Activated CD4-positive, alpha-beta T cell treated with anti-CD3 and anti-CD28 coated beads, Interleukin-2, Interleukin-6, amounts not matched to agents 100 ng/mL and 50 ng/mL, durations not matched to agents 16 hours and 8 hours (primary cell): ENCODE measurements at places on chromosomes 3 and 15.

- DNase-seq, result no peak
Measured at GRCh38 chr3:122961146-122961545, 66.4 kb downstream of the SEMA5B start.

DNA sequence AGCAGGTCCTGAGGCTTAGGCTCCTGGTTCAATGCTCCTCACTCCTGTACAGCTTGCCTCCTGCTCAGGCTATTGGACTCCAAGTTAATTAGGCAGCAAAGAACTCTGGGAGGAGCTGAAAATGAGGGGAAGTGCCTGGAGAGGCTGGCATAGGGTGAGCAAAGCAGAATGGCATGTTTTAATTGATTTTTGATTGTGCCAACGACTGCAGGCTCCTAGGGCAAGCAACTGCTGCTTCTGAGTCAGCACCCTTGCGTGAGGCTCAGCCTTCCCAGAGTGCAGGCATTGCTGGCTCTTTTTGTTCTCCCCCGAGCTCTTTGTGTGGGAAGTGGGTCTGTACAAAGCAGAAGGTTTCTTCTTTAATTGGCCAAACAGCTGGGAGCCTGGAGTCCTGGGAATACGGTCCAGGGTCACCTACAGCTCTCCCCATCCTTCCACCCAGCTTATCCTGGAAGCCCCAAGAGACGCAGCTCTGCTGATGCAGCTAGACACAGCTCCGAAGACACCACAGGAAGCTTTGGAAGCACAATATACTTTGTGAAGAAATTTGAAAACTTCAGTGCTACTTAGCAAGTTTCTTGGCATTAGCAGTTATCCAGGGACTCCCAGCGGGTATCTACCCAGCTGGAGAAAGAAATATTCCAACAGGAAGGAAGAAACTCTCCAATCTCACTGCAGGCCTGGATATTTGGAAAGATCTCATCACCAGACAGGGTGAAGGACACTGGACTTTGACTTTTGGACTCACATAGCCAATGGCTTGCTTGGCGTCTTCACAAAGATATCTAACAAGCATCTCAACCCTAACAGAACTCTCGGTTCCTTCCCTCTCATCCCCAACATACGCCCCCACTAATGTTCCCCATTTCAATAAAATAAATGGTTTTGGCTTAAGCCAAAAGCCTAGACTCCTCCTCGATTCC lies 76.8 kb downstream of the BDH1 start:
- DNase-seq, result no peak

- no peak for DNase-seq
Measured at GRCh38 chr3:119500901-119501300, 2.6 kb downstream of the TIMMDC1 start.

DNA sequence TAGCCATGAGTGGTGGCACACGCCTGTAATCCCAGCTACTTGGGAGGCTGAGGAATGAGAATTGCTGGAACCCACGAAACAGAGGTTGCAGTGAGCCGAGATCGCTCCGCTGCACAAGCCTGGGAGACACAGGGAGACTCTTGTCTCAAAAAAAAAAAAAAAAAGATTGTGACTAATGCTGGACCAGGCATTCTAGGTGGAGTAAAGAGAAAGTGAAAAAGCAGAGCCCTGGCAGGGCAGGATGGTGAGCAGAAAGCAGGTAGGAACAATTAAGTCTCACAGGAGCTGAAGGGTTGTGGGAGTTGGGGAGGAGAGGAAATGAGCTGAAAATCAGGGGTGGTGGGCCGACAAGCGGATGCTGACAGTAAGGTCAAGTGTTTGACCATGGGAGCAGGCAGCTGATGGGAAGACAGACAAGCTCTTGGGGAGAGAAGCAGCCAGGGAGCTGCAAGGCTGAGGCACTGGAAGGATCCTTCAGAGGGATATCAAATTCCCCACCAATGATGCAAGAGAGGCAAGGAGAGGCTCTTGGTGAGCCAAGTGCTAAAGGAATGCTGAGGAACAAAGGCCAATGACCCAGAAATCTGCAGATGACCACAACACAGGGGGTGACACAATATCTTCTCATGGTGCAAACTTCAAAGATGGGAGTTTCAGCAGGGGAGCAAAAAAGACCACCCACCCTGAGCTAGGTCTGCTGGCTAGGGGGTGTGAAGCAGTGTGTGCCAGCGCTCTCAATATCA lies 251.1 kb downstream of the ULK4 start:
- no peak for DNase-seq

DNA sequence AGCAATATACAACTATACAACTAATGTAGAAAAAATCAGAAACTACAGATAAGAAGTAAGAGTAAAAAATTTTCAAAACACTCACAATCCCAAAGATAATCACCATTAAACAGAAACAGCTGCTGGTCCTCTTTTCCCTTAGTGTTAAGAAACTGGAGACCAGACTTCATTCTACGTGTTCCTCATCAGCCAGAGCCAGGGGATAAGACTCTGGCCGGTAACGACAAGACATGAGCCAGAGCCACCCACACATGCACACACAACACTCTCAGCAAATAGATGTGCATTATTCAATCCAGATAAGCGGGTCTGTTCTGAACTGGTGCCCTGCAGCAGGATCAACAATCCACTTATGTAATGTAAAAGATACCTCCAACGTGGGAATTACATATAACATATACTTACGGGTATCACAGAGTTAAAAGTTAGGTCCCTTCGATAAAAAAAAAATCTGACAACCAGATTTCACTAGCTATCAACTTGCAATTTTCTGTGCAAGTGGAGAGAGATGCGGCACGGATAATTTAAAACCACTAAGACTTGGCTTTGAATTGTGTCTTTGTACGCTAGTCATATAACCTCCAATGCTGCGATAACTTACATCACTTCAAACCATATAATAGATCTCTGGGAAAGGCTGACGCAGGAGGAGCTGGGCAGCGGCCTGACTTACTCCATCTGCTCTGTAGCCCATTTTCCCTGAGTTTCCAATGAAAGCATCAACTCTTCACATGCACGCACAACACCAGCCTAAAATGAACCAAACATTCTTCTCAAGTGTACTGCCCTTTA lies 17.8 kb downstream of the PRICKLE2 start:
- DNase-seq, result no peak

DNA sequence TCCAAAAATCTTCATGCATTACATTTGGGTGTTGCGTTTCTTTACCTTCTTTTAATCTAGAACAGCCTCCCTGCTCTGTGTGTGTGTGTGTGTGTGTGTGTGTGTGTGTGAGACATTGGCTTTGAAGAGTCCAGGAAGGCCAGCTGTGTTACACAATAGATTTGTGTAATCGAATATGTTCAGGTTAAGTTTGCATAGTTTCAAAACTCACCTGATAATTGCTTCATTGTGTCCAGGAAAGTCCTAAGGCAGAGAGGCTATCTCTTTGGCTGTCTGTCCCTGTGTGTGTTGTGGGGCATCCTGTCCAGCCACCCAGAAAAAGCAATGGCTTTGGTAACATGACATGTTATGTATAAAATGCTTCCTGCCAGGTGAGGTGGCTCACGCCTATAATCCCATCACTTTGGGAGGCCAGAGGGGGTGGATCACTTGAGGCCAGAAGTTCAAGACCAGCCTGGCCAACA lies 37.5 kb downstream of the ZNF710 start:
- no peak for DNase-seq

DNA sequence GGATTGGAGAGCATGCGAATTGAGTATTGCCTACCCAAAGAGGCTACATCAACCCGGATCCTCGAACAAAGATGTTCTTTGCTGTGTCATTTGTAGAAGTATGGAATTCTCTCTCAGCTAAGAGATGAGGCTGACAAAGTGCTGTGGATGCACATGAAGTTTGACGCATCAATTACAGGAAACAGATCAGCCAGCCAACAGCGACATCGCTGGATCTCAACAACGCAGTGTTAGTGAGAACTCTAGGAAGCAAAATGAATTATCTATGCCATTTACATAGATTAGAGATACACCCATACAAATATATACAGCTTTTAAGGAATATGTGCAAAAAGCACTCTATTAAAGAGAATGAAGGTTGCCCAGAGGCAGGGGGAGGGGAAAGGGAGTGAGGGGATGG lies 160.6 kb upstream of the RGMA start:
- DNase-seq, result no peak

DNA sequence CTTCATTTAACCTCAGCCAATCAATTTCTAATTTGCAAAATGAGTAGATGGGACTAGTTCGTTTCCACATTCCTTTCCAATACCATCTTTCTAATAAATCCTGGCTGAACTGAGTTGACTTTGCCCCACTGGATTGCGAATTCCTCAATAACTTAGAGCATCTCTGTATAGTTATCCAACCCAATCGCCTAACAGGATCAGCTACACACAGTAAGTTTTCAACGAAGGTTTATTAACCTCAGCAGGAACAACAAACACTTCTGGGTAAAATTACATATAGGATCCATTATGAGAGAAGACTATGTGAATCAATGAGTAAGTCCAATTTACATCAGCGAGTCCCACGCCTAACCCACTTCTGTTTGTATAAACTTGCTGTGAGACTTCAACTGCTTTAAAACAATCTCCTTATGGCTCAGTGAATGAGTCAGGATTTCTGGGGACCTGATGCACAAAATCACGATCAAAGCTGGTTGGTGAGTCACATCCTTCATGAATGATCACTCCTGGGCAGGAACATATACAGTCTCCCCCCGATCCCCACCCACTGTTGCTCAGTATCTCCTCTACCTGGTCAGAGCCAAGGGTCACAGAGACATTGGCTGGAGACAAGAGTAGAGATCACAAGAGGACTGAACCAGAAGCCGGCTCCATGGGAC lies 142.8 kb downstream of the EDEM1 start:
- DNase-seq, result peak; percentile 10

GRCh38 chr3:138461246-138461645 lies 26.8 kb downstream of the ESYT3 start:
- no peak for DNase-seq

DNA sequence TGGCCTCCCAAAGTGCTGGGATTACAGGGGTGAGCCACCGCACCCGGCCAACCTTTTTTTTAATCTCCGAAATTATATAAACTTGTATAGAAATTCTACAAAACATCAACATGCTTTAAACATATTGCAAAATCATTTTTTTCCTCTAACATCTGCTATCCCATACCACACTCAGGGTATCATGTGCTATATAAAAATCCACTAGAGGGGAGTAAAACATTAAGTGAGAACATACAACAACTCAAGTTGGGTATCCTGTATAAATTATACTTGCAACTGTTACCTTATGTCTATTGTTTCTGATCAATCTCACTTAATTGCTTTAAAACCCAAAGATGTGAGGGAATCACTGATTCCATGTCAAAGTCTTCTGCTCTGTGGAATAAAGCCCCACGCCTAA lies 71.9 kb upstream of the FBN1 start:
- DNase-seq, result no peak

- DNase-seq, result no peak
Measured at GRCh38 chr3:139620438-139620837, 57.3 kb downstream of the NMNAT3 start.

DNA sequence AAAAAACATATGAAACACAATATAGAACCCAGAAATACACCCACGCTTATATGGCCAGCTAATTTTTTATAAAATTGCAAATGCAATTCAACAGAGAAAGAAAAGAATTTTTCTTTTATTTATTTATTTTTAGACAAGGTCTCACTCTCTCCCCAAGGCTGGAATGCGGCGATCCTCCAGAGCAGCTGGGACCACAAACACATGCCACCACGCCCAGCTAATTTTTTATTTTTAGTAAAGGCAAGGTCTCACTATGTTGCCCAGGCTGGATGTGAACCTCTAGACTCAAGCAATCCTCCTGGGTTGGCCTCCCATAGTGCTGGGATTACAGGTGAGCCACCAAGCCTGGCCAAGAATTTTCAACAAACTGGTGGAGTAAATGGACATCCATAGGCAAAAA lies 117.9 kb downstream of the SCAPER start:
- no peak for DNase-seq

- DNase-seq, result no peak
Measured at GRCh38 chr3:24929521-24929920, 434.9 kb upstream of the THRB start.

GRCh38 chr15:68910816-68911215 lies 19.5 kb upstream of the SPESP1 start:
- DNase-seq, result no peak

- DNase-seq, result no peak
Measured at GRCh38 chr15:58574631-58575030, 142.8 kb downstream of the LIPC start.

DNA sequence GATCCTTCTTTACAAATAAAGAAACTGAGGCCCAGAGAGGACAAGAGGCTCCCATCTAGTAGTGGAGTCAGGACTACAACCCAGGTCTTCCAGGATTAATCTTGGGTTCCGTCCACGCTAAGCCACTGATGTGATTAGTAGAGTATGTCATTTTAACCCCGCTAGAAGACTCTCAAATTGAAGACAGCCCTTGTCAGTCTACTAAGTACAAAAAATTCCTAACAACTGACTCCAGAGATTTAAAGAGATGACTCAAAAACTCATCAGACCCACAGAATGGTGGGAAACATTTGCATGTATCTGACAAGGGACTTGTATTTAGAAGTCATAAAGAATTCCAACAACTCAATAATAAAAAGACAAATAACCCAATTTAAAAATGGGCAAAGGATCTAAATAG lies 145.3 kb downstream of the CNTN3 start:
- no peak for DNase-seq

GRCh38 chr3:116432795-116433194 lies 12.5 kb downstream of the LSAMP start:
- no peak for DNase-seq

GRCh38 chr3:55818485-55818884 lies 331.4 kb upstream of the WNT5A start:
- DNase-seq, result no peak
